Activated CD4-positive, alpha-beta T cell treated with anti-CD3 and anti-CD28 coated beads, Interleukin-2, Interleukin-4, amounts not matched to agents 100 ng/mL and 50 ng/mL, durations not matched to agents 16 hours and 8 hours (primary cell): ENCODE measurements at places on chromosomes 5 and 9.

DNA sequence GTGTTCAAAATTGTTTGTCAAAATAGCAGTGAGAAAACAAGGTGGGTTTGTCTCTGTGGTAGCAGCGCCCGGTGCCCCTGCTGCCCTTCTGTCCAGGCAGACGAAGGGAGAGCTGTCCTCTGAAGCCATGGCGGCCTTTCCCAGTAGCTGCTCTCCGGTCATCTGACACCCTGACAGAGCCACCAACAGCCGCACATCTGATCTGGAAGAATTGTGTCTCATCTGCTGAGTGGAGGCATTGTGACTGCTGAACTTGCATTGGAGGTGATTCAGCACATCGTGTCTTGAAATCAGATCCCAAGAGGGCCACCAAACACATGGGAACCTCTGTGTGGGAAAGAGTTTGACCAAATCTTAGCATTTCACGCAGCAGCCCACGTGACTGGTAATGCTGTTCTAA is 337.6 kb upstream of the IRX1 start:
- no peak for DNase-seq

DNA sequence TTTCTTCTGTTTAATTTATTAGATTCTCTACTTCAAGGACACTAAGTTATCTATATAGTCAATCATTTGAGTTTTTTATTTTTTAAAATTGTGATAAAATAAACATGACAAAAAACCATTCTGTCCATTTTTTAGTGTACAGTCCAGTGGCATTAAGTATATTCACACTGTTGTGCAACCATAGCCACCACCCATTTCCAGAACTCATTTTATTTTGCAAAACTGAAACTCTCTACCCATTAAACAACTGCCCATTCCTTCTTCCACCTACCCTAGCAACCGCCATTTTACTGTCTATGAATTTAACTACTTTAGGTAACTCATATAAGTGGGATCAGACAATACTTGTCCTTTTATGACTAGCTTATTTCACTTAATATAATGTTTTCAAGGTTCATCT is 275.6 kb downstream of the SH3GL2 start:
- DNase-seq = no peak

- no peak for DNase-seq
Observed at GRCh38 chr9:32427111-32427873, 42.8 kb downstream of the ACO1 start.

DNA sequence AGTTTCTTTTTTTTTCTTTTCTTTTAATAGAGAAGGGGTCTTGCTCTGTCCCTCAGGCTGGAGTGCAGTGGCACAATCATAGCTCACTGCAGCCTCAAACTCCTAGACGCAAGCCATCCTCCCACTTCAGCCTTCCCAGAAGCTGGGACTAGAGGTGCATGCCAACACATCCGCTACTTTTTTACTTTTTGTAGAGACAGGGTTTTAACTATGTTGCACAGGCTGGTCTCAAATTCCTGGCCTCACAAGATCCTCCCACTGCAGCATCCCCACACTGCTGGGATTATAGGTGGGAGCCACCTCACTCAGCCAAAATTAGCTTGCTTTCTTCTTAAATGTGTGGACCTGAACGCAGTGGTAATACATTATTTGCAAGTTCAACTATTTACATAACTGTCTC is 66.1 kb downstream of the SERINC5 start:
- no peak for DNase-seq

GRCh38 chr9:135622415-135623020 is 16.8 kb downstream of the GLT6D1 start:
- DNase-seq = no peak

DNA sequence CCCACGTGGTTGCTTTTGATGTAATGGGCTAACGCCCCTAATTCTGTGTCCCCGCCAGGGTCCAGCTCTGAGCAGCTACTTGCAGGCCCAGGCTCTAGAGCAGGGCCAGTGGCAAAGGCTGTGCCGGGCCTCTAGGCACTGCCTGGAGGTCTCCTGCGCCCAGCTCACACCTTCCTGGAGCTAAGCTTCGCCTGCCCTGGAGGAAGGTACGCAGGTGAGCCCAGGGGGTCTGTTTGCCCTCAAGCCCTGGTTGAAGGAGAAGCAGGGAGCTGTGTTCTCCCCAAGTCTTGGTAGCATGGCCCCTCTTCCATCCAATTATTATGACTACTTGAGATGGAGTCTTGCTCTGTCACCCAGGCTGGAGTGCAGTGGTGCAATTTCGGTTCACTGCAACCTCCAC is 5.2 kb upstream of the LMX1B start:
- DNase-seq = no peak

GRCh38 chr5:137822158-137822764 is 45.4 kb upstream of the MYOT start:
- DNase-seq = no peak

- DNase-seq = no peak
Observed at GRCh38 chr5:1031306-1031959, 22.8 kb downstream of the NKD2 start.

DNA sequence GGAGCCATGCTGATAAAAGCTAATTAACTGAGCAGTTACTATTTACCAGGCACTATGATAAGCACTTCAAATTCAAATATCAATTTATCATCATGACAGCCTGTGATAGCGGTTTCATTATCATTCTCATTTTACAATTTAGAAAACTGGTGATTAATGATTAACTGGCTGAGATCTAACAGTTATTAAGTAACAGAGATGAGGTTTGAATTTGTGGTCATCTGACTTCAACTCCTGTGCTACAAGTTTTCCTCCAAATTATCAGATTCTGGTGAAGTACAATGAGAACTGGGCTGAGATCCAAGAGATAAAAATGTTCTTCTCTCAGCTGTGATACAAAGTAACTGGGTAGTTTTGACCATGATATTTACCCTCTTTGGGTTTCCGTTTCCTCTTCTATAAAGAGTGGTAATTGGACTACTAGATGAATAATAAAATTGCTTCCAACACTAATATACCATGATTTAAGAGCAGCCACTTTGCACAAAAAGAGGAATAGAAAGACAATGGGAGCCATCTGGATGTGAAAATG is 74.5 kb upstream of the CCNG1 start:
- DNase-seq = no peak

DNA sequence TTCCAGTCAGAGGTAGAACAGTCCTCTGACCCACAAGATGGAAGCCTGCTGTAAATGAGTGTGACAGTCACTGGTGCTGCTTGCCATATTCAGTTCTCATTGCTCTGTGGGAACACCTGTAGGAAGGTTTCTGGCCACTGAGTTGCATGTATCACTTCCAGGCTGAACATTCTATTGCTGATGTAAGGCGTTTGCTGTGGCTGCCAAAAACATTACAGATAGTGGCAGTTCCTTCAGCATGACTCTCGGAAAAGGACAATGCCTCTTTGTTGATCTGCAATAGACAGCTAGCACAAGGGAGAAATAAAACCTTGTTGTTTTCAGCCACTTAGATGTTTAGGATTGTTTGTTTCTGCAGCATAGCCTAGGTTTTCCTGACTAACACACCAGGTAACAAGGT is 217.2 kb downstream of the AGTPBP1 start:
- DNase-seq = no peak

DNA sequence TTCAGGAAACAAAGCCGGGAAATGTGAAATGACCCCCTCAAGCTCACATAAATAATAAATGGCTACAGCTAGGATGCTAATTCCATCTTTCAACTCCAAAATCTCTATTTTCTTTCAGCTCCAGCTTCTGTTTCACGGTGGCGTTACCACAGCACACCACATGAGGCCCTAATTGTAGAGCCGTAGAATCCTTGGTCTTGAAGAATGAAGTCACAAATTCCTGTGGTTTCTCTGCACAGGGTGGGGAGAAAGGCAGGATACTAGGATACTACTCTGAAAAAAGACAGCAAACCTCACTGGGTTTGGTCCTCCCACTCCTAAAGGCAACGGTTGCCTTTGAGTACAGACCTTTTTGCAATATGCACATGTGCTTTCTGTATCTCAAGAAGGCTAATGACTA is 13.9 kb upstream of the RARS1 start:
- DNase-seq = no peak

- DNase-seq = no peak
Observed at GRCh38 chr9:131631306-131631705, 86.0 kb downstream of the PRRT1B start.

- no peak for DNase-seq
Observed at GRCh38 chr5:172065431-172066065, 59.1 kb upstream of the FBXW11 start.

DNA sequence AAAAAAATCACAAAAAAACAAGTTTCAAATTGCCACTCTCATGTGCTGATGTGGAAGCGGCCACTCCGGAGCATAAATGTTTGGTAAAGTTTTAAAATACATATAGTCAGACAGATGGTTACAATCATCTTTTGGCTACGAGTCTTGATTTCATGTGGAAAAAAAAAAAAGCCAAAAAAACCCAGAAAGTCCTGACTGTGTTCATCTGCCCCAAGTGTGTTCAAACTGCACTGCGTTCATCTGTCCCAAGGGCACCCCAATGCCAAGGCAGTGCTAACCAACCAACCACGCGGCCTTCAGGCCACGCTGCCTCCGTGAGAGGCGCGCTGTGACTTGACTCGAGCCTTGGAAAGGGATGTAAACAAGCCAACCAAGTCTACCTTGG is 127.1 kb downstream of the MYO10 start:
- no peak for DNase-seq

DNA sequence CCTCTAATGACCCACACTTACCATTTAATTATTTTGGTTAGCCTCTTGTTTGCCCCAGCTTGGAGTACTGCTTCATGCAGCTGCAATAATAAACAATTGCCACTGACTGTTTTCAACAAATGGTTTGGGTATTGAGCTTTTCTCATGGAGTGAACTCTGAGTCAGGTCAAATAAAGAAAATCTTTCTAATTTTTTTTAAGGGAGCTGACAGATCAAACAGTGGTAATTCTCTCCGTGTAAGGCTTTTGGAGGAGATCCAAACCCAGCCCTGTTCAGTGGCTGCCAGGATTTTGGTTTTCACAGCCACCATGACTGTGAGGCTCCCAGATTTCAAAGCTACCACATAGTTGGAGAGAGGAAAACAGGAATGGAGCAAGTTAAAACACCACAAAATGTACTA is 110.7 kb upstream of the EFNA5 start:
- DNase-seq = no peak

GRCh38 chr5:163565492-163565891 is 60.1 kb downstream of the MAT2B start:
- no peak for DNase-seq
